Heart right ventricle (tissue), 16 donors: ENCODE measurements at places on chromosomes 16 and 17. TPM values are rescaled to one million over a fixed set of nuclear protein-coding genes. Genes with fewer than 3 reads are reported as not detected.

Gene KRT25
- not detected for total RNA-seq

Gene NPB
- 0.14 TPM for total RNA-seq

Gene CES5A
- 0.57 TPM for total RNA-seq

DNA sequence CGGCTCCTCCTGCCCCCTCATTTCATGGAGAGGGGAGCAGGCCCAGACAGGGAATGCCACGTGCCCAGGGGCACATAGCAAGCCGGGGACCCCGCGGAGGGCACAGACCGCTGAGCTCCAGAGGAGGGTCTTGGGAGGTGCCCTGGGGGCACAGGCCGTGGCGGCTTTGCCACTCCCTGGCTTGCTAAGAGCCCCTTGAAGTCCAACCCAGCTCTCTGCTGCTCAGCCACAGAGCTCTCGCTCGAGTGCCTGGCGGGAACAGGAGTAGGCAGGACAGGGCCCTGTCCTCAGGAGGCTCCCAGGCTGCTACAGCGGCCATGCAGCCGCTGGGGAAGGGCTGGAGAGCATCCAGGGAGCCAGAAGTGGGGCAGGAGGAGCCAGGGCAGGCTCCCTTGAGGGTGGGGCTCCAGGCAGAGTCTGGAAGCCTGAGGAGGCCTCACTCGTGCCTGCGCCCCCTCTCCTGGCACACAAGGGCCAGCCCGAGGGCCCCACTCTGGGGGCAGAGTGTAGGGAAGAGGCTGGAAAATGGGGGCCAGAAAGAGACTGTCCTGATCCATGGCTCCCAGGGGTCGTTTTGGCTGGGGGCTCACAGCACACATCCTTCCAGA, 4.4 kb upstream of the RAB26 start:
- H3K4me1 ChIP-seq: peaks cover 26% of the 10 kb centered on the region
- H3K27me3 ChIP-seq: no peaks in the 10 kb centered on the region
- H3K36me3 ChIP-seq: no peaks in the 10 kb centered on the region
- no peak for DNase-seq
- H3K4me3 ChIP-seq: no peak overlapping the region

DNA sequence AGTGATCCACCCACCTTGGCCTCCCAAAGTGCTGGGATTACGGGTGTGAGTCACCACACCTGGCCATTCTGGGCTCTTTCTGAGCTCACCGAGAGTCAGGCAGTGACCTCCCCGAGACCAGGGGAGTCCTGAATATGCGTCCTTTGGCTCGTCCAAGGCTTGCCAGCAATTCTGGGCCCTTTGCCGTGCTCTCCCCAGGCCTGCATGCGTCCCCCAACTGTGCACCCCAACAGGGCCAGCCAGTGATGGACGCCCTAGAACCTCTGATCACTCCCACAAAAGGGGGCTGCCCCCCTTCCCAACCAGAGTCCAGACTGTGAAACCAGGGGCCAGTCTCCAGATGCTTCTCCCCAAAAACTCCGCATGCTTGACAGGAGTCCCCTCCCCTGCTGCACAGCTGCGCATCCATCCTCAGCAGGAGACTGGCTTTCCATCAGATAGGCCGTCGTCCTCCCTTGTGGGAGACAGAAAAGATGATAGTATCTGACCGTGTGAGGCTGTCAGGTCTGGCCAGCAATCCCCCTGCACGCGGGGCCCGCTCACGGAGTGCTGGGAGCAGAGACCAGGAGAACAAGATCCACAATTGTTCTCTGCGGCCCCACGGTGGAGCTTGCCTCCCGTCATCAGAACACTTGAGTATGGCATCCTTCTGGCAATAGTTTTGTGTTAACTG, 15.5 kb downstream of the HS3ST6 start:
- no peaks in the 10 kb centered on the region for H3K4me1 ChIP-seq
- DNase-seq: no peak
- peaks cover 24% of the 10 kb centered on the region for H3K27me3 ChIP-seq
- H3K4me3 ChIP-seq: no peak overlapping the region
- H3K36me3 ChIP-seq: no peaks in the 10 kb centered on the region

DNA sequence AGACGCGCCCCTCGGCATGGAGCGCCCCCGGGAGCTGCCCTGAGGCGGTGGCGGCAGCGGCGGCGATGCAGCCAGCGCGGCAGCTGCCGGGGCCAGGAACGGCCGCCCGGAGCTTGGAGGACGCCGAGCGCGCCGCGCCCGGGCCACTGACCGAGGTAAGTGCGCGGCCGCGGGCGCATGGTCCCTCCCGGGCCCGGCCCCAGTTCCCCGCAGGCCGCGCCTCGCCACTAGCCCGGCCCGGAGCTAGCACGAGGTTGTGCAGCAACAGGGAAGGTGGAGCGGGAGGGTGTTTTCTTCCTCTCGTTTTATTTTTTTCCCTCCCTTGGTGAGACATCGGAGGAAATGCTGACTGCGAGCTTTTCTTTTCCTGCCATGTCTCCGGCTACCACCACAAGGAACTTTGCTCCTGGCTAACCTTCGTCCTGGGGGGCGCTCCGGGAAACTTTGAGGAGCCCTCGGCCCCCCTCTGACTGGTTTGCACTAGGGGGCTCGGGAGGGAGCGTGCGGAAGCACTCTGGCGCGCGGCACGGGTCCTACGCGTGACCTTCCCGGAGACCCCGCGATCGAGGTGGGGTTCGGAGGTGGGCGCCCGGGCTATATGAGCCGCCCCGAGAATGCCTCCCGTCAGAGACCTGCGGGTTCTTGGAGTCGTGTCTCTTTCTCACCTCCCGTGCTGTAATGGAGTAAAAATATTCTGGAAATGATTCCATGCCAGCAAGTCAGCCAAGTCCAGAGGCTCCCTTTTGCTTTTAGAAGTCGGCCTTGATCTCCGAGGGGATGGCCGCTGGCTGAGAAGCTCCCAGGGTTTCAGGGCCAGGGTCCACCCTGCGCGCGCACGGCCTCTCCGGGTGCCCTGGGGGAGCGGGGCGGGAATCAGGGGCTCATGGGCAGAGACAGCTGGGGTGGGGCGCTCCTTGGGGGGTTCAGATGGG, 868 bp downstream of the KCNJ12 start:
- no peaks in the 10 kb centered on the region for H3K27me3 ChIP-seq
- peak overlapping the region; percentile 41 for H3K4me3 ChIP-seq
- H3K36me3 ChIP-seq: no peaks in the 10 kb centered on the region
- no peak for DNase-seq
- peaks cover 35% of the 10 kb centered on the region for H3K4me1 ChIP-seq

DNA sequence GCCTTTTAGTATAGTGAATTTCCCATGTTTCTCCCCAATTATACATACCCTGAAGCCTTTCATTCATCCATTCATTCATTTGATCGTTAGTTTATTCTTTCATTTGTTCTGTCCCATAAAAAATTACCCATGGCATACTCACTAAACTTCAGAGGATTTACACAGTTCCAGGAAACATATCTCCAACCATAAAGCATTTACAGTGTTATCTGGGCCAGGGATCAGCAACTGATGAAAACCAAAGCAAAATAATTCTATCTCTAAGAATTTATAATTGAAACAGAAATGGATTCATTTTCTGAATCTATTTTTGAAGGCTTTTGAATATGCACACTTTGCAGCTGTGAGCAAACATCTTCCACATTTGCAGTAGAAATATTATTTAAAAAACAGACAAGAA, 547.7 kb downstream of the KCNJ2 start:
- H3K27me3 ChIP-seq: no peaks in the 10 kb centered on the region
- H3K4me1 ChIP-seq: no peaks in the 10 kb centered on the region
- H3K27ac ChIP-seq: no peak overlapping the region
- no peaks in the 10 kb centered on the region for H3K36me3 ChIP-seq
- DNase-seq: no peak

DNA sequence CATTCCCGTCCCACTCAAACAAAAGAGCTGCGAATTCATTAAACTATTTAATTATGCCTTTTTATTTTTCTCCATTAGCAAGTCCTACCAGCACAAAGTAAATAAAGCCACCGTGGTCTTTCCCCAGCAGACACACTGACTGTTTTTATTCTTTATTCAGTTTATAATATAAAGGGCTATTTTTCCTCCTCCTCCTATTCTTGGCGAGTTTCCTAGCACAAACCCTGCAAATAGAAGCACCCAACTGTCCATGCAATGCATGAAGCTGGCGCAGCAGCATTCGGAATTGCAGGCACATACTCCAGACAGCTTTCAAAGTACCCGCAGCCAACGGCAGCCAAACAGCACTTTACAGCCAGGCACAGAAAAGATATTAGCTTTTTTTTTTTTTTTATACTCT, 583.4 kb upstream of the PSMD7 start:
- no peaks in the 10 kb centered on the region for H3K27me3 ChIP-seq
- no peaks in the 10 kb centered on the region for H3K36me3 ChIP-seq
- no peak overlapping the region for H3K4me3 ChIP-seq
- no peak overlapping the region for H3K27ac ChIP-seq
- no peaks in the 10 kb centered on the region for H3K4me1 ChIP-seq
- DNase-seq: no peak

DNA sequence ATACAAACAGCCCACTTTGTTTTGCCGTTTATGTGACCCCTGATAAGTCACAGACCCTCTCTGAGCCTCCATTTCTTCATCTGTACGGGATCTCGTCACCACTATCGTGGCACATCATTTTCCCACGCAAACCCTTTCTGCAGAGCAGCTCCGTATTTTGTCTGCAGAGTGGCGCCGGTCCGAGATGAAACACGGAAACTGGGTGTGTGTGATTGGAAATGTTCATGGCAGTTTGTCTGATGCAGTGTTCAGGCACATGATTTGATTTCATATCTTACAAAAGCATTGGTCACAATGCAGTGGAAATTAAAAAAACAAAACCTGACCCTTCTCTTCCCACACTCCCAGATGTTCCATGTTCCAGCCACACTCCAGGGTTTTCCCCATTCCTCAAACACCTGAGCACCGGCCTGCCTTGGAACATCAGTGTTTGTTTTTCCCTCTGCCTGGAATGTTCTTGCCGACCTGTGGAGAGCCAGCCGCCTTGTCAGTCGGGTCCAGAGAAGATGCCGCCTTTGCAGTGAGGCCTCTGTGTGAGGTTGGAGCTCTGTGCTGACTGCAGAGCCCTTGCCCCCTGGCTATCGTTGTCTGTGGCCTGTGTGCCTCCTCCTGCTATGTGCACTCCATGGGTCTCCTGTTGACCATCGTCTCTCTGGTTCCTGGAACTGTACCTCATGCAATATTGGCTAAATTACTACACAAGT, 39.2 kb downstream of the NT5M start:
- H3K27me3 ChIP-seq: no peaks in the 10 kb centered on the region
- H3K4me1 ChIP-seq: no peaks in the 10 kb centered on the region
- no peaks in the 10 kb centered on the region for H3K36me3 ChIP-seq
- no peak overlapping the region for H3K27ac ChIP-seq

DNA sequence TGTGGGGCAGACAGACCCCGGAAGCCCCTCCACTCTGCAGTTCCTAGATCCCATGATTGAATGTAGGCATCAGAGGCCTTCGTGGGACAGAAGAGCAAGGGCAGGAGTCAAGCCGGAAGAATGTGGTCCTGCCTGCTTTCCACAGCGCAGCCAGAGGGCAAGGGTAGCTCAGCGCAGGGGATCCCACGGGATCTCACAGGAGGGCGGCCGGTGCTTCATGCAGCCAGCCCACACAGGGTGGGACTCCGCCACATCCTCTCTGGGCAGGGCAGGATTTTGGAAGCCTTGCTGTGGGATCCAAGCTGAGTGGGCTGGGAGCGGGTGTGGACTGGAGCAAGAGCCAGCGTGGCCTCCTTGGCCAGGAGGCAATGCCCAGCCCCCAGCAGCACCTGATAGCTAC, 13.0 kb downstream of the KATNB1 start:
- no peaks in the 10 kb centered on the region for H3K27me3 ChIP-seq
- peaks cover 7% of the 10 kb centered on the region for H3K36me3 ChIP-seq
- H3K4me3 ChIP-seq: no peak overlapping the region
- DNase-seq: no peak

- DNase-seq: no peak
- no peak overlapping the region for H3K27ac ChIP-seq
- H3K4me3 ChIP-seq: no peak overlapping the region
- no peaks in the 10 kb centered on the region for H3K4me1 ChIP-seq
These were observed 114.7 kb downstream of the IRX3 start for GRCh38 chr16:54171626-54172537.

DNA sequence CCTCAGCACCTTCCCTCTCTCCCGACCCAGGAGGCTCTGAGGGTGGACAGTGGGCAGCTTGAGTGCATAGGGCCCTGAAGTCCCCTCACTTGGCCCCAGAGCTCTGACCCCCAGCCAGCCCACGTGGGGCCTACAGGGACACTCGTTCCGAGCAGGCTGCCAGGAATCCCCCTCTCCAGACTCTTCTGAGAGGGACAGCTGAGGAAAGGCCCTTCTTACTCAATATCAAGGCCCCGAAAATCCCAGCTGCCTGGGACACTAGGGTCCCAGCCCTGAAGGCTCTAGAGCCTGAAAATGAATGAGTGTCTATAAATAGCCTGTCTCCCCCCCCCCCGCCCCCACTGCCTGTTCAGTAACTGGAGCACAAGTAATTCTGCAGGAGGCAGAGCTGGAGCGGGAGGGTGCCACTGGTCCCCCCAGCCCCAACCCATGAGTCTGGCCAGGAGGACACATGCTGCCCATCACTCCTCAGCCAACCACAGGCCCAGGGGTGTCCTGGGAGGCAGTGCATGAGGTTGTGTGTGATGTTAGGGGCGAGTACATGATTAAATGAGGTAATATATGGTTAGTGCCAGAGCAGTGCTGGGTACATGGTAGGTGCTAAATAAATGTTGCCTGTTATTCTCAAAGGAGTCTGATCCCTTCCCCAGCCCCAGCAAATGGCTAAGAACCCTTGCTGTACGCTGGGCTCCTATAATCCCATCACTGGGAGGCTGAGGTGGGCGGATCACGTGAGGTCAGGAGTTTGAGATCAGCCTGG, 11.6 kb downstream of the ADAM11 start:
- H3K4me3 ChIP-seq: no peak overlapping the region
- no peak overlapping the region for H3K27ac ChIP-seq
- H3K4me1 ChIP-seq: no peaks in the 10 kb centered on the region
- H3K27me3 ChIP-seq: peaks cover 22% of the 10 kb centered on the region

DNA sequence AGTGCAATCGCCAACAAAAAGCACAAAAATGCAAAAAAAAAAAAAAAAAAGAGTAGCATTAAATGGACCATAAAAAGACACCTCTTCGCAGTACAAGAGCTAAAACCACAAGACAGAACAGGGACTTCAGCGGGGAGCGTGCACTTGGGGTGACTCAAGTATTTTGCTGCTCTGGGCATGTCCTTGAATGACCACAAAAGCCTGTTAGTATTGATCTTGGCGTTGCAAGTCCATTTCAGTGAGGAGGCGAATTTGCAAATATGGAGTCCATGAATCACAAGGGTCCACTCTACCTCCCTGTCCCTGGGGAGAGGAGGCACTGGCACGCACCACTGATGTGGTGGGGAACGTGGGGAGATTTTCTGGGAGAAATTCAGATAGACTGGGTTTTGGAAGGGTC, 78.9 kb downstream of the CNGB1 start:
- peaks cover 6% of the 10 kb centered on the region for H3K4me1 ChIP-seq
- H3K36me3 ChIP-seq: no peaks in the 10 kb centered on the region
- DNase-seq: no peak
- H3K27me3 ChIP-seq: peaks cover 3% of the 10 kb centered on the region
